ENCODE measurements at places on chromosomes 1 and 21. TPM values are rescaled to one million over a fixed set of nuclear protein-coding genes. Genes with fewer than 3 reads are reported as not detected.

The CR2 gene
- not detected for total RNA-seq

The C2CD4D gene
- not detected for total RNA-seq

The SERPINC1 gene
- 0.25 TPM for total RNA-seq

The MAP3K21 gene
- total RNA-seq: 0.50 TPM

The CD53 gene
- 13.2 TPM for total RNA-seq

The LDLRAD1 gene
- not detected for total RNA-seq

The TENT5C gene
- 16.7 TPM for total RNA-seq

The STYXL2 gene
- 121 TPM for total RNA-seq

The AMY1C gene
- not detected for total RNA-seq

The CYP2J2 gene
- 69.2 TPM for total RNA-seq

The CAMSAP2 gene
- total RNA-seq: 42.1 TPM

The OR10Z1 gene
- not detected for total RNA-seq

- DNase-seq: no peak
Measured at GRCh38 chr1:83619170-83619896, 379.6 kb downstream of the TTLL7 start.

GRCh38 chr1:12052997-12053686 lies 10.0 kb upstream of the TNFRSF8 start:
- DNase-seq: peak; percentile 83

DNA sequence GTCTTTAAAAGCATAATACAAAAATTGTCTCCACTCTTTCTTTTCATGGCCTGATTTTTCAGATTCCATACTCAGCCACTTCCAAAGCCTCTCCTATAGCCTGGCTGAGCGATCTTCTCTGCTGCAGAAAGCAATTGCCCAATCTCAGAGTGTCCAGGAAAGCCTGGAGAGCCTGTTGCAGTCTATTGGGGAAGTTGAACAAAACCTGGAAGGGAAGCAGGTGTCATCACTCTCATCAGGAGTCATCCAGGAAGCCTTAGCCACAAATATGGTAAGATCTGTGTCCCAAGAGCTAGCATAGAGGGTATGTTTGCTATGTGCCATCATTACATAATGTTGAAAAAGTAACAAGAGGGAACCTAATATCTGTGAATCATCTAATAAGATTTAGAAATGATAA lies 130.7 kb upstream of the BMP8A start:
- no peak for DNase-seq

DNA sequence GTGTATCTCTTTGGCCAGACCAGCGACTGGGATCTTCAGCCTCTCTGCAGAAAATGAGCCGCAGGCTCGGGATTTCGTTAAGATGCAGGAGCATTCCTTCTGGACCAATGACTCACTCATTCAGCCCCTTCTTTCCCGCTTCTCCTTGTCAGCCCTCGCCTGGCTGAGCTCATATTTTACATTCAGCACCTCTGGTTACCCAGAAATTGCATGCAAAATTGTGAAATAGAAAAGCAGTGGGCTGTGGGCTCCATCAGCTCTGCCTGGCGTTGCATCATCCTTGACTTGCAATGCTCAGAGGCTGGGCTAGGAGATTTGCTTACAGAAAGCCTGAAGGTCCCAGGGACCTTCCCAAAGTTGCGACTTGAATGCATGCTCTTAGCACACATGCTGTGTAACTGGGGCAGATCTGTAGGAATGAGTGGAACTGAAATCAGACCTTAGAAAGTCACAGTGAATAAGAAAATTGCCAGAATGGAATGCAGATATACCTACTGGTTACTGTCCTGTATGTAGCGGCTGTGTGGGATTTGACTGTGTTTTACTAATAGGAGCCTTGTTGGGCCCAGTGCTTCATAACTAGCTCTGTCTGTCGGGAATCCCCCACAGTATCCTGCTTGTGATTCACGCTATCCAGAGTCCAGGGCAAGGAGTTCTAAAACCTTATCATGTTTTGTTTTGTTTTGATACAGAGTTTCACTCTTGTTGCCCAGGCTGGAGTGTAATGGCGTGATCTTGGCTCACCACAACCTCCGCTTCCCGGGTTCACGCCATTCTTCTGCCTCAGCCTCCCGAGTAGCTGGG lies 444.8 kb downstream of the KIF26B start:
- peak; percentile 37 for DNase-seq

DNA sequence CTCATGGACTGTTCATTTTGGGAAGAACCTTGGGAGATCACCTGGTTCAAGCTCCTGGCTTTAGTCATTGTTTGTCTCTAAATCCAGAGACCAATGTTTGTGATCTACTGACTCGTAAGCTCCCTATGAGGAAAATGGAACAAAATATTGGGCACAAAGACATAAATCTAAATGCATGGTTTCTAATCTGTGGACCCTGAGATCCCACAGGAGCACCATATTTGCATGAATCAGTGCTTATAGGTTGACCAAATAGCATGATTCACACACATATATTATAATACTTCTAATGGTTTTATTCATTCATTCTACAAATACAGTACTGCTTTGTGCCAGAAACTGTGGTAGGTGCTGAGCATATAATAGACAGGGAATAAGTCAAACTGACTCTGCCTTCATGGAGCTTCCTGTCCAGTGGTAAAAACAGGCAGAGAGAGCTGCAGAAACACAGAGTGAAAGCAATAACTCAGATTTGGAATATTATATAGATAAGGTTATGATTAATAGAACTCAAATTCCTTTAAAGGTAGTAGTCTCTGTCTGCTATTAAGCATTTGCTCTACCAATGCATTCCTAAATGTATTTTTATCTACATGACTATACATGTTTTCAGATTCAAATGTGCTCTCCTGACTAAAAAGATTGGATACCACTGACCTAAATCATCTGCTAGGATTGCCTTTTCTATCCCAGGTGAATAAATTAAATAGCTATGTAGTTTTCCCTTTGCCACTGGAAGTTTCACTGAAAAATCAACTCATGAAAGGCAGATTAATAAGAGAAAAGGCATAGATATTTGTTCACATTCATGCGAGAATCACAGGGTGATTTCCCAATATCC lies 198.6 kb upstream of the CAMK1G start:
- no peak for DNase-seq

DNA sequence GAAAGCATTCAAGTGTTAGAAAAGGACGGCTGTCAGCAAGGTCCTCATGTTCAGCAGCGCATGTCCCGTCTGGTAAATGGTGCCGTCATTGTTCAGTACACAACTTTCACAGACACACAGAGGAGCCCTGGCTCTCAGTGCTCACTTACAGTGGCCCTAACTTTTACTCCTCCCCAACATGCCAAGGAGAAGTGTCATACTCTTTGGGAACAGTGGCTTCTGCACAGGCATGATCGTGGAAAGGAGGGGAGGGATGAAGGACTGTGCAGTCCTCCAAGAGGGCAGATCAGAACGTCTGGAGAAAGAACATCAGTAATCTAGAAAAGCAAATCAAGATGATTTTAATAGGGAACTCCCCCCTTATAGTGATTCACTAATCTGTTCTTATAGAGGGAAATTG lies 3.8 kb upstream of the GRHL3 start:
- DNase-seq: no peak

DNA sequence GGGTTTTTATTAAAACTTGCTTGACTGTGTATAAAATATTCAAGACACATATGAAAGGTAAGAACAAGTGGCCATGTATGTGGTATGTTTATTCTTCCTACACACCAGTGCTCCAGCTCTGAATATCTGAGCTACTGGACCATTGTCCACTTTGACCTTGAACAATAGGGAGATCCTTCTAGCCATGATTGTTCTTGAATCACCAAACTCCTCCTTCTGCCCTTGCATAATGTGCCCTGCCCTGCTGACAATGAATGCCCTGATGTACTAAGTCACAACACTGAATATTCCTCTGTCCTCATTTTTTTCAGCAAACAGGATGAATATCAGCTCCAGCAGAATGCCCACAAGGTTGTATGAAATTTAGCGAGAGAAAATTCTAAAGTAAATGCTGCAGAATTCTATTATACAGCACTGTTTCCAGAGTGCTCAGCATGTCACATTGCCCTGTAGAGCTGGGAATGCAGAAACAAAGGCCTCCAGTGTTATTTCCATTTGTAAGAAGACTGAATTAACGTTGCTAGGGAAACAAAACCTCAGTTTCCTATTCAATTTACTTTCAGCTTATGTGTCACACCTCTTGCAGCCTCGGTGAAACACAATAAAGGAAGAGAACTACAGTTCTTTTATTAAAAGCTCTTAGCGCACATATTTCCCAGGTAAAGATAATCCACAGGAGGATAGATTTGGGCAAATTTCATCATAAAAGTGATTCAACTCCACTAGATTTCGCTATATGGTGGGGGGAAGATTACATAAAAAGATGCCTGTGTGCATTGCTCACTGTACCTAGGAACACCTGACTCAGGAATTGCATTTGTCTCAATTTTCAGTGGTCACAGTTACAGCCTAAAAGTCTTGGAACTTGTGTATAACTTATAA lies 187.4 kb upstream of the ATP1B1 start:
- DNase-seq: no peak

- no peak for DNase-seq
Measured at GRCh38 chr1:15810073-15810472, 2.6 kb upstream of the UQCRHL start.

GRCh38 chr1:25022361-25023189 lies 92.5 kb upstream of the RUNX3 start:
- peak; percentile 55 for DNase-seq

GRCh38 chr1:77888081-77888780 lies at the start of gene NEXN:
Gene NEXN (plus strand): TSS chr1:77888624. CDS start chr1:77916107, 27,483 bp downstream.
- peak; percentile 94 for DNase-seq

DNA sequence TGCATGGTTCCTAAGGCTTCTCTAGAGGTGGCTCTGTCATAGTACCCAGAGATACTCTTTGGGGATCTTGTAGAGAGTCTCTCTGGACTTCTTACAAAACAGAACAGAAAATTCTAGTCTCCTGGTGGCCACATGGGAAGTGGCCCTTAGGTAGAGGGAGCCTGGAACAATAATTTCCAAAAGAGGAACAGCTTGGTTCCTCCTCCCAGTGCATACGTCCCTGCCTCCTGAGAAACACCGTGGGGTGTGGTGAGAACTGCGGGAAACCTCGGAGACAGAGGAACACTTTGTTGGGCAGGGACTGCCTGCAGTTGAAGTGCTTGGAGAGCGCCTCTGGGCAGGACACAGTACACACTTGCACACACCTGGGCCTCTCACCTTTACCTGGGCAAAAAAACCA lies 38.8 kb upstream of the EPHA8 start:
- DNase-seq: no peak

- DNase-seq: no peak
Measured at GRCh38 chr1:1205769-1206375, 520 bp downstream of the TNFRSF18 start.

- no peak for DNase-seq
Measured at GRCh38 chr1:53616927-53617326, 122.0 kb downstream of the GLIS1 start.

GRCh38 chr1:75124510-75124909 lies 9.7 kb upstream of the LHX8 start:
- DNase-seq: no peak

- DNase-seq: no peak
Measured at GRCh38 chr21:19523746-19524145, 1120.2 kb upstream of the TMPRSS15 start.

- peak; percentile 61 for DNase-seq
Measured at GRCh38 chr1:204868340-204868700, 2.3 kb upstream of the NFASC start.

DNA sequence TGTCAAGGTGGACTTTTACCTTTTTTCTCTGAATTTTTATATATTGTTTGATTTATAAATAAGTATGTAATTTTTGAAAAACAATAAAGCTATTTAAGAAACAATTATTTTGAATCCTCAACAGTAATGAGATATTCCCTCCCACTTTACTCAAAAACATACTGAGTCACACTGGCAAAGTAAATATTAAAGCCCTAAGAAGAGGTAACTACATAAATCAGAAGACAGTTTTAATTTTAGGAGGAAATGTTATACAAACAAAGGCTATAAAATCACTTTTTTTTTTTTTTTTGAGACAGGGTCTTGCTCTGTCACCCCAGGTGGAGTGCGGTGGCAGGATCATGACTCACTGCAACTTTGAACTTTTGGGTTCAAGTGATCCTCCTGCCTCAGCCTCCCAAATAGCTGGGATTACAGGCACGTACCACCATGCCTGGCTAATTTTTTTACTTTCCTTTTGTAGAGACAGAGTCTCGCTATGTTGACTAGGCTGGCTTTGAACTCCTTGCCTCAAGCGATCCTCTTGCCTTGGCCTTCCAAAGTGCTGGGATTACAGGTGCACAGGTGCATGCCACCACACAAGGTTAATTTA lies 36.2 kb downstream of the ZSWIM5 start:
- DNase-seq: no peak

- DNase-seq: no peak
Measured at GRCh38 chr1:53587252-53587988, 128.2 kb downstream of the DMRTB1 start.

- no peak for DNase-seq
Measured at GRCh38 chr1:231550448-231550781, 21.9 kb downstream of the TSNAX start.

DNA sequence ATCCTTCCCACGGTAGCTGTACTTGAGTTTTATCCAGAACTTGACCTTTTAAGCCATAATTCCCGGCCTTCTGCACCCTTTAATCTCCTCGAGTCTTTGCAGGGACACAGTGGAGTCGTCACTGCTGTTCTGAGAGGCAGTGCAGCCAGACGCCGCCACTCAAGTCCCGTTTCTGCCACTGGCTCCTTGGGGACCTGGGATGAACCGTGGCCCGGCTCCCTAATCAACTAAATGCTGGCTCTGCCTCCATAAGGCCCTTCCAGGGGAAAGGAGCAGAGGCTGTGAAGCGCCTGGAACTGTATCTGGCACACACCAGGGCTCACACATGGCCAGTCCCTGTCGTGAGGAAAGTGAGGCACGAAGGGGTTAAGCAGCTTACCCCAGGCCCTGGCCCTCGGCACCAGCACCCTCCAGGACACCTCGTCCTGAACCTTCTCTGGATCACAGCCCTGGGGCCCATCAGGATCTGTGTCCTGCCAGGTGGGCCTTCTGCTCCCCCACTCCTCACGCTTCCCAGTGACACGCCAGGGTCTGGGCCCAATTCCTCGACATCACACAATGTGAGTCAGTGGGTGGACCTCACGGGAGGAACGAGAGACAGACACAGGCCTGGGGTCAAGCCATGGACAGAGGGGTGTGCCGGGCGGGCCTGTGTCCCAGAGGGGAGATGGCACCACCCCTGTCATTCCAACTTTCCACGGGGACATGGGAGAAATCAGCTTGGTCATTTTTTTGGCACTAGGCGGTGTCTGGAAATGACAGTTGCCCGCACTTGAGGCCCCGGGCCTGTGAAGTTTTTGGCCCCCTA lies 23.5 kb upstream of the C1orf174 start:
- no peak for DNase-seq

GRCh38 chr1:164707868-164708331 lies 148.9 kb downstream of the PBX1 start:
- DNase-seq: peak; percentile 51

- DNase-seq: no peak
Measured at GRCh38 chr1:30418061-30418938, 305.1 kb downstream of the MATN1 start.
